ENCODE measurements at places on chromosomes 6 and 20. TPM values are rescaled to one million over a fixed set of nuclear protein-coding genes. Genes with fewer than 3 reads are reported as not detected.

MMP24 gene
- 0.16 TPM for total RNA-seq

TRAPPC3L gene
- not detected for total RNA-seq

MUC22 gene
- not detected for total RNA-seq

DCBLD1 gene
- total RNA-seq, result 13.0 TPM

OPRM1 gene
- not detected for total RNA-seq

SAMHD1 gene
- 279 TPM for total RNA-seq

GRCh38 chr20:13301596-13301995 is 80.5 kb downstream of the ISM1 start:
- no peak for DNase-seq

- DNase-seq, result no peak
These were observed 1.8 kb upstream of the SIM1 start for GRCh38 chr6:100466410-100467128.

DNA sequence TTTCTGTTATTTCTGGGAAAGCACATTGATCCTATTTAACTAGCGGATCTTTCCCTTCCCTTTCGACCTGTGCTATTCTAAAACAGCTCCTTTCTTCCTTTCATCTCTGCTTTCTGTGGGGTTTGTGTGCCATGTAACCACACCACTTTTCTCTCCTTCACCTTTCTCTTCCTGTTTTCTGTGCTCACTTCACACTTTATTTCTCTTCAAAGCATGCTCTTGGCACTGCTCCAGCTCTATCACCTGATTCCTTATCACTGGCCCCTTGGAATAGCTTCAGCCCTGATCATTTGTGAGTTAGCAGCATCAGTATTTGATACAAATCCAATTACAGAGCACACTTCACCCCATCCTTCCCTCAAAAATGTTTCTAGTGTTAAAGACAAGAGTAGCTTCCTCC is 8.1 kb upstream of the METTL24 start:
- DNase-seq, result no peak

- DNase-seq, result no peak
These were observed 6.4 kb downstream of the POLR1C start for GRCh38 chr6:43523284-43523683.

- DNase-seq, result no peak
These were observed 672 bp downstream of the SIRPA start for GRCh38 chr20:1895674-1896483.

GRCh38 chr20:10314198-10314597 is 95.6 kb downstream of the SNAP25 start:
- no peak for DNase-seq

- peak; percentile 35 for DNase-seq
These were observed 42.7 kb downstream of the REPS1 start for GRCh38 chr6:138945354-138945753.

GRCh38 chr6:143620447-143620846 is 57.3 kb upstream of the PHACTR2 start:
- DNase-seq, result no peak

Measured in natural killer cell (primary cell).